AG04450 (cell line): ENCODE measurements at places on chromosomes 2 and 18. TPM values are rescaled to one million over a fixed set of nuclear protein-coding genes. Genes with fewer than 3 reads are reported as not detected.

GRCh38 chr2:240566203-240567136 lies 1.8 kb upstream of the RNPEPL1 start:
- no peak for DNase-seq

DNA sequence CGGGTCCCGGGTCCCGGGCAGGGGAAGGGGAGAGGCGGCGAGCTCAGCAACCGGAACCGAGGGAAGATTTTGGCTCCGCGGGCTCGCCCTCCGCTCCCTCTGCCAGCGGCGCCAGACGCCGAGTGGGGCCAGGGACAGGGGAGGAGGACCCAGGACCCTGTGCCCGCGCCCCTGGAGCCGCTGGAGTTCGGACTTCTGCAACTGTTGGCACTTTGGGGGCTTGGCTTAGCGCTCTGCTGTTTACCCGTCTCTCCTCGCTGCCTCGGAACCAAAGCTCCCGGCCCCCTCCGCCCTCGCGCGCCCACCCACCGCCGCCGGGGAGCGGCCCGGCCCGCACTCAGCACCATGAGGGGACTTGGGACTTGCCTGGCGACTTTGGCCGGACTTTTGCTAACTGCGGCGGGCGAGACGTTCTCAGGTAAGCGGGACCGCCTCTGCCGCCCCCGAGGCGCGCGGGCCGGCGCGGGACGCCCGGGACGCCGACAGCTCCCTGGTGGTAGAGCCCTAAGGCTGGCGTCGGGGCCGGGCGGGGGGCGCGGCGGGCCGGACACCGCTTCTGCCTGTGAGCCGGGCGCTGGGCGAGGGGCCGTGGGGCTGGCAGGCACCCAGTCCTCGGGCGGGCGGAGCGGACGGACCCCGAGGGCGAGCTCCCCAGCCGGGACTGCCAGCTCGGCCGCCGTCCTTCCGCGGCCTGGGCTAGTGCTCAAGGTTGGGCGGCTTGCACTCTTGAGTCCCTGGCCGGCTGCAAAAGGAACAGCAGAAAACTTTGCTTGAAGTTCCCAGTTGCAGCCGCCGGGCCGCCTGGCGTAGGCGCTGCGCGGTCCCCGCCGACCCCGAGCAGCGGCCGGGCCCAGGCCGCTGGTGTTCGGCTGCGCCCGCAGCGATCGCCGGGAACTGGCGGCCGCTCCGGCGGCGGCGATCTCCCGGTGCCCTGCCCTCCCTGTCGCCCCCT lies 634 bp downstream of the PTPRM start:
- DNase-seq = no peak

- DNase-seq = no peak
Observed at GRCh38 chr2:153834662-153835061, 37.1 kb upstream of the GALNT13 start.

DNA sequence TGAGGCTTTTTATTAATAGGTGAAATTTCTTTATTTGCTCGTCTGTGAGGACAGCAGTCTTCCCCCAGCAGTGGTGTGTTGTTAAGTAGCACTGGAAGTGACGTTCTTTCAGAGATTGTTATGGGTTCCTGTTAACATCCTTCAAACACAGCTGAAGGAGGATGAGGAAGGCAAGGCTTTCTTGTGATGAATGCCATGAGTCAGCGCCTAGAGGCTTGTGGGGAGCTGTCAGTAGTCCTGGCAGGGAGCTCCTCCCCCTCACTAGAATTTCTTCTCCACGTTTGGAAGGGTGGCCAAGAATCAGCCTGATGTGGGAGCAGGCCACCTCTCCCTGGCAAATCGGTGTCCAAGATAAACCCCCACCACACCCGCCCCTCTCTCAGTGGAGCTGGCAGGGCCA lies 113.2 kb downstream of the ARHGEF4 start:
- no peak for DNase-seq

DNA sequence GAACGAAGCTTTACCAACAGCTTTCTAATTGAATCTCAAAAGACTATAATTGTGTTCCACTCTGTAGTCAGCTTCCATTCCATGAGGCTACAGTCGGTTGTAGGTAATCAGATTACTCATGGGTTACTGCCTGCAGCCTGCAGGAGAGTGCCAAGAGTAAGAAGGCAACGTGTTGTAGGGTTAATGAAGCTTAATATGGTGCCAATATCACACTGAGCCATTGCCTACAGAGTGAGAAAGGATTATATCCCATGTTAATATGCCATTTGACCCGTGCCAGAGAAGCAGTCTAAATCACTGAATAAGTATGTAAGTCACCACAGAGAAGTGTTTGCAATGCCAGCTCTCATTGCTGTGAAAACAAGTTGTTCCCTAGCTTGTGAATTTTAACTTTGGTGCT lies 734.5 kb upstream of the ACVR2A start:
- DNase-seq = no peak

DNA sequence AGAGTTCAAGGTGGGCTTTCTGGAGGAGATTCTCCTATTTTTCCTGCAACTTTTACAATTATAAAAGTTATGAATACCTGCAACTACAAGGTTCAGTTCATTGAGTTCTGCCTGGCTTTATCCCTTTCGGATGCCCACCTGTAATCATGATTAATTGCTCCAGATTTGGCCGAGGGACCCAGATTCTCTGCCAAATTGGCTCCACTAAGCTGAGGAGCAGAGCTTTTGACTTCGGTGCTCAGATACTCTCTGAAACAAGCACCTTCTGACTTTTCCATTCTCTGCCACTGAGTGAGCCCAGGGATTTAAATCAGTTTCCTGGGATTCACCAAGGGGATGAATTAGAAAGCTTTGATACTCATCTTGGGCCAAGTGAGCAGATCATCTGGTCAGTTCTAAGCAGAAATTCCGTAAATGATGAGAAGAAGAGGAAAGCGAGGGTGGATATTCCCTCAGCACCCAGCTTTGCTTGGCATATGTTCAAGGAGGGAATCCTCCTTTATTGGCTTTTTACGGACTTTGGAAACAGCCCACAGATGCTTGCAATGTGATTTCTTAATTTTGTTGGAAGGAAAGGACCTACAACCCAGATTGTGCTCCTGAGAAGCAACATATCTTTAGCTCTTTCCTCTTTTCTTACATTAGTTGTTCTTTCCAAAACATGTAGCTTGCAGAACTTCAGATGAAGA lies 179.2 kb downstream of the SETBP1 start:
- DNase-seq = no peak

Gene LRP2
- polyA plus RNA-seq = not detected in 2 replicates

Gene FOXD4L1
- 0.02 TPM in 1 of 2 replicates, not detected in the other for polyA plus RNA-seq

- DNase-seq = no peak
Observed at GRCh38 chr2:16722677-16723076, 57.0 kb upstream of the CYRIA start.

DNA sequence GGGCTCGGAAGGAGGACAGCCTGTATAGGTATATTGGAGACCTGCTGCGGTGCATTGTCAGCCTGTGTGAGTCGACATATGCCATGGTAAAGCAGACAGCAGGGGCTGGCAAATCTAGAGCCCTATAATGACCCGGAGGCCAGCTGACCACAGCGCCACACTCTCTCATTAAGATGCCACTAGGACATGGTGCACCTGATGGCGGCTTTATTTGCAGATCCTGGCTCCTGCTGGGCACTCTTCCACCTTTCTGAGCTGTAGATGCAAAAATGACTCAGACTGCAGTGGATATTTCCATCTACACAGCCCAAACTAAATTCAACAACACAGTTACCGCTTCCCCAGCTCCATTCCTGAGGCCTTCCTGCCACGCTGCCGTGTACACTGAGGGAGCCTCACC lies 389.9 kb downstream of the TNS1 start:
- no peak for DNase-seq

DNA sequence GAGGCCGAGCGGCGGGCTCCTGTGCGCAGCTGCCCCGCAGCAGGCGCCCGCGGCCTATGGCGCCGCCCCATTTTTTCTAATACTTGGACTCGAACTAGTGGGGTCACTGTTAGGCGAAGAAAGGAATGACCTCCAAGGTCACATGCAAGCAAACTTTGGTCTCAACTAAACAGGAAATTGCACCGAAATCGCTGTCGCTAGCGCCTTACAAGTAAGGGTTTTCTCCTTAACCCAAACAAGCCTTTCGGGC lies 339 bp downstream of the ACAA2 start:
- no peak for DNase-seq

Gene TCF23
- polyA plus RNA-seq = not detected in 2 replicates

Gene TTN
- 0.06 and 0.07 TPM in 2 replicates for polyA plus RNA-seq

DNA sequence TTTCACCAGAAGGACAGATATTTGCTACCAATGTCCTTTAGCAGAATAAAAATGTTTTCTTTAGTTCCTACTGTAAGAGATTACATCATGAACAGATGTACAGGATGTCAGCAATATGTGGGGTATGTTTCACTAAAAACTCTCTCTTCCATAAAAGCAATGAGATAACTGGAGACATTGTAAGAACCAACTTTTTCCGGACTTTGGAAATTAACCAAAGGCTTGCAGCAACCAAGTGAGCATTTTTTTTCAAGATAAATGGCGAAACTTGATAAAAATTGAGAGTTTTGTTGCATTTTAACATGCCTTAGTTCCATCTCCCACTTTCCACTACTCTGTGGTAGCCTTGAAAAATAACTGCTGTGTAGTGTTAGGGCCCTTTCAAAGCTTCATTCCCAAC lies 429.8 kb upstream of the CDH2 start:
- DNase-seq = no peak

Gene SULT1C2
- polyA plus RNA-seq = 0.04 and 0.11 TPM in 2 replicates

DNA sequence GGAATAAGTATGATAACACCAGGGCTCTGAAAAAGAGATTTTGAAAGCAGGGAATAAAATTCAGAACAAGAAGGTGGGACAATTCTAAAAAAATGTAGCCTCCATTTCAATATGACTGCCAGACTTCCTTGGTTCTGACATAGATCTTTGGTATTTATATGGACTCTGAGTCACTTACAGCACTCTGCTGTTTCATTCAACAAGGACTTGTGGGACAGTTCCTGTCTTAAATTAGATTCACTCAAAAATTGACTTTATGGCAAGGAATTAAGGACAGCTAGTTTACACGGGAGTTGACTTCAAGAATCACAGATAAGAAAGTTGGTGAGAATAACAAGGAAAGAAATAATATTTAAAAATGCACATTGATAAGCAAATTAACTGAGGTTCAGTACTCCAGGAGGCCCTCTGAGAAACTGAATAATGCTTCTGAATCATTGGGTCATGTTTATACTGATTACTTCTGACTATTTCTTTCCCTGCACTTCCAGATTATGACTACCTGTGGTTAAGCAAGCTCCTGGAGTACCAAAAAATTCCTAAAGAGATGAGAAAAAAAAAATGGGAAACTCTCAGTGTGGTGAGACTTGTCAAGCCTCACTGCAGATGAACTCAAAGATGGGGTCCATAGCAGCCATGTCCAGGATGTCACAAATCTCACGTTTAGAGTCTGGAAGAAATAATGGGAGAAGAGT lies 828.3 kb upstream of the PIK3C3 start:
- no peak for DNase-seq

Gene TCF4
- polyA plus RNA-seq = 41.4 and 47.3 TPM in 2 replicates

- DNase-seq = no peak
Observed at GRCh38 chr18:23553887-23554286, 32.4 kb downstream of the NPC1 start.

DNA sequence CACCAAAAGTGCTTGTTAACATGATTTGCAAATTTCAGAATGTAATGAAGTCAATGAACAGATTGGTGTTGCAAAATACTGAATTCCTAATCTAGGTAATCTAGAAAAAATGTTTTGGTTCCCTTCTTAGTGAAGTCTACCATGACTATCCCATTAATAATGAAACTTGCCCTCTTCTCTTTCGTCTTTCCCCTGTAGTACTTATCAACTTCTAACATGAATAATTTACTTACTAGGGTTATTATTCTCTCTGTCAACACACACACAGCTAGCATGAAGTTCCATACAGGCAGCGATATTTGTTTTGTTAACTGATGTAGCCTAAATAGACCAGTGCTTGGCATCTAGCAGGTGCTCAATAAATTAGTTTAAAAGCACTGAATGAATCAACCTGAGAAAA lies 160.2 kb downstream of the NCK2 start:
- no peak for DNase-seq

- DNase-seq = no peak
Observed at GRCh38 chr18:62876111-62876510, 160.8 kb downstream of the PHLPP1 start.

- no peak for DNase-seq
Observed at GRCh38 chr2:17617516-17617915, 77.0 kb downstream of the VSNL1 start.

Gene NEU2
- polyA plus RNA-seq = not detected in 2 replicates
